ENCODE measurements at places on chromosomes 2 and 18. TPM values are rescaled to one million over a fixed set of nuclear protein-coding genes. Genes with fewer than 3 reads are reported as not detected.

UGT1A4 gene
- total RNA-seq, result 0.05 TPM

DRC1 gene
- total RNA-seq, result not detected

GPBAR1 gene
- total RNA-seq, result not detected

LOXHD1 gene
- total RNA-seq, result not detected

TDRD15 gene
- not detected for total RNA-seq

ANKRD23 gene
- total RNA-seq, result 1.8 TPM

HOXD8 gene
- 5.4 TPM for total RNA-seq

CYTIP gene
- not detected for total RNA-seq

RAD51AP2 gene
- total RNA-seq, result not detected

ABCG5 gene
- total RNA-seq, result not detected

MRPS9 gene
- total RNA-seq, result 30.7 TPM

SP140L gene
- 3.5 TPM for total RNA-seq

MROH2A gene
- total RNA-seq, result 0.28 TPM

AOX1 gene
- total RNA-seq, result 2.8 TPM

Data from A549 treated with RU486 at 1 μM for 4 hours (cell line).